CD4-positive, alpha-beta memory T cell (primary cell): ENCODE measurements at places on chromosomes 4 and X. TPM values are rescaled to one million over a fixed set of nuclear protein-coding genes. Genes with fewer than 3 reads are reported as not detected.

DNA sequence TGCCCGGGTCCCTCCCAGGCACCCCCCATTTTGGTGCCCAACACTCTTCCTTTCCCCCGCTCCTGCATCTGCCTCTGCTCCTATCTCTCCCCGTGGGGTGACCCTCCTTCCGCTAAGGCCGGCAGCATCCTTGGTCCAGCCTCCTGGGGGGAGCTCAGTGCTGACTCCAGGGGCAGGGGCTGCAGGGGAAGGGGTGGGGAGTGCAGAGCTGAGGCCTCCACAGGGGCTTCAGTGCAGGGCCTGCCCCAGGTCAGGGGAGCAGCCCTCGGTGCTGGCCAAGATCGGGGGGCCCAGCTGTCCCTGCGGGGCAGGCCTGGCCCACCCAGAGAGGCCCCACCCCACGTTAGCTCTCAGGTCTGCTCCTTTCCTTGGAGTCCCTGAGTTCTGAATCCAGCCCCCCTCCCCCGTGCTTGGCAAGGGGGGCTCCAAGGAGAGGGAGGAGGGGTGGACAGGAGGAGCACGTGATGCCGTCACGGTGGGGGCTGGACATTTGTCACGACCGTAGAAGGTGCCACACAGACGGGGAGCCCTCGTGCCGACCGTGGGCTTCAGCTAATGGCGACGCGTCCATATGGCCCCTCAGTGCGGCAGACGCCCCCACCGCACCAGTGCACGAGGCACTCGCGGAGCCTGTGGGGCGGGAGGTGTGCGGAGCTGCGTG lies 63.5 kb upstream of the ADRA2C start:
- no peak for DNase-seq

GPAT3 gene
- total RNA-seq = 7.8 TPM

- no peak for DNase-seq
Observed at GRCh38 chr4:21517126-21517859, 431.3 kb downstream of the KCNIP4 start.

COL4A5 gene
- total RNA-seq = not detected

- DNase-seq = no peak
Observed at GRCh38 chrX:34300871-34301270, 168.8 kb upstream of the FAM47A start.

DNA sequence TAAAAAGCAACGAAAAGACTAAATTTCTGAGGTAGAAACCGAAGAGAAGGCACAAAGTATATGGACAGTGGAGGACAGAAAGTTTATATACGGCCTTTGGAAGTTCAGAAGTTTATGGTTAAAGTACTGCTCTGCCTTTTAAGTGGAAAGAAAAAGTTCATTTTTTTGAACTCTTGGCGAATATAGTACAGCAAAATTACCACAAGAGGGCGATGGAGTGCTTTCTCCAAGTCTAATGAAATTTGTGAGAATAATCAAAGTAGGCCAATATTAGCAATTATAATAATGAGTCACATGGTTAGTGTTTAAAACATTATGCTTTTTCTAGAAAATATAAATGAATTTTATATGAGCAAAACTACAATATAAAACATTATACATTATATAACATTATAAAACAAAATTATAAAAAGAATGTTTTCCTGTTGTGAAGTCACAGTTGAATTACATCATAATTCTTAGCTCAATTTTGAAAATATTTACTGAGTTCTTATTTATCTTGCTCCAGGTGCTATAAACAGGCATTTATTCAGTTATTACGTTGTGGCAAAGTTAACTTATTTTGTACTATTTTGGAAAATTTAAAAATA lies 136.2 kb upstream of the BMPR1B start:
- DNase-seq = no peak

GRCh38 chr4:65083076-65083475 lies 587.2 kb downstream of the EPHA5 start:
- DNase-seq = no peak

MORC4 gene
- 12.6 TPM for total RNA-seq

- no peak for DNase-seq
Observed at GRCh38 chr4:78591404-78591803, 39.8 kb downstream of the ANXA3 start.

HSPA4L gene
- not detected for total RNA-seq

GRCh38 chrX:153845195-153845594 lies 14.9 kb upstream of the PDZD4 start:
- no peak for DNase-seq

CDS1 gene
- 0.83 TPM for total RNA-seq

NLRP2B gene
- total RNA-seq = not detected

PDHA2 gene
- not detected for total RNA-seq

DNA sequence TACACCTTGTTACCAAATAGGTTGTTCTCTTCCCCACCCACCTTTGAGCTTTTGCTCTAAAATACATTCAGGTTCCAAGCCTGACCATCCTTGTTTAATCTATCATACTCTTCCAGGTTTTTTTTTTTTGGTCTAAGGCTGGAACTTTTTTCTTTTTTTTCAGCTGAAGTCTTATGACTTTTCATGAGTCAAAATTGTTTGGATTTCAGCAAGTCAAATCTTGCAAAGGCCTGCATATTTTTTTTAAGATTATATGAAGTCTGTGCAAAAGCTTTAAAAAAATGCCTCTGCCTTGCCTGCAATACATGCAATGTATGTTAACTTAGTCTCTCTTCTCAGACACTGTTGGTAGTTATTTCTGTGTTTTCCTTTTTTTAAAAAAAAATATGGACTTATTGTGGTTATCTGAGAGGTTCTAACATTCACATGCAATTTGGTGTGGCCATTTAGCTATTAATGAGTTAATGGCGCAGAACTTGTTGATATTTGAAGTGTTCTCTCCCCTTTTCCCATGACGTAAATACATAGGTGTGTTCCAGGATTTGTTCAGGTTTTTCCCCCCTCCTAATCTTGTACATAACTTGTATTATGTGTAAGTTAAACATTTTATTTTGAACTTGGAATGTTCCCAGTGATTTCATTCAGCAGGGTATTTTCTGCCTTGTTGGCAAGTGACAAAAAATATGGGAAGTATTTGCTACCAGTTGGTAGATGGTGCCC lies 58.7 kb downstream of the CCKAR start:
- no peak for DNase-seq

GRCh38 chr4:6520978-6521377 lies 48.6 kb upstream of the PPP2R2C start:
- no peak for DNase-seq

DNA sequence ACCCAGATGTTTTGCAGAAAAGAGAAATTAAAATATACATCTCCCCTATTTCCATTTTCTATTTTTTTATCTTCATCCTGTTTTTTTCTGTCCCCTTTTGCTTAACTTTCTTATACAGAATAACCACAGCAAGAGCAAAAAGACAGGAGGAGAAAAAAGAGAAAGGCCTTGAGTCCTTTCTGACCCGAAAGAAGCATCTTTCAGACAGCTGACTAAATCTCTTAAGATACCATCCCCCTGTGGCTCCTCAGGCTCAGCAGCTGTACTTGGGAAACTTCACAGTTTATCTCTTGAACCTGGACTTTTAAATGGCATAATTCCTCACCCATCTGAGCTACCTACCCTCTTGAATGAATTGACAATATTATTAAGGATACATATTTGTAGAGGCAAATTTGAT lies 100.2 kb downstream of the FIP1L1 start:
- DNase-seq = no peak

DNA sequence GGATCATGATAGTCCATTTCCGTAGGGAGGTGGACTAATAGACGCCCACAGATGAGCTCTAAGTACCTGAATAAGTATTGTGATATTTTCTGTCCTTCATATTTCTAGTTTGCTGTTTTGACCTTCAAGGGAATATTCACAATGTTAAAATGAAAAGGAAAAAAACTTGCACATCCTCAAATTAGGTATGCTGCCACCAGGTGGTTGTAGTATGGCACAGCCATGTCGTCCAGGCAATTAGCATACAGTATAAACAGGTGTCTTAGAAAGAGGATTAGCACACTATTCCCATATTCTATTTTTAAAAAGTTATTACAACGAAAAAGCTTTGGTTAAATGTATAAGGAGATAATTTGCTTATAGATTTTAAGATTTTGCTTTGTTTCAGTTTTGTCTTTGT lies 802.0 kb downstream of the RPA4 start:
- peak; percentile 9 for DNase-seq

DNA sequence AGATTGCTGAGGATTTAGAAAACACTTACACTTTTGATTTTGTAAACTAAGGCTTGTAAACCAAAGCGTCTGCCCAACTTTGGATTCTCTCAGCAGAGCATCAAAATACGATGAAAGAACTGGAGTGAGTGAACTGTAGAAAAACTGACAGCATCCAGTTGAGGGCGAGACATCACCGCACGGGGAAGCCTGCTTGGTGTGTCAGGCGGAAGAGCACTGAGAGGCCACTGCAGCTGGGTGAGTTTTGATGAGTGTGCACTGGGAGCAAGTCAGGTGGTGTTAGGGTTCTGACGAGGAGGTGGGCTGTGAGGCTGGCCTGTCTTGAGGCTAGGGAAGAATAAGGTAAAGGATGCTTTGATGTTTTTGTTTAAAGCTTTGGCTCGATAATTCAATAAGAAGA lies 46.8 kb upstream of the CLDN24 start:
- no peak for DNase-seq

DNA sequence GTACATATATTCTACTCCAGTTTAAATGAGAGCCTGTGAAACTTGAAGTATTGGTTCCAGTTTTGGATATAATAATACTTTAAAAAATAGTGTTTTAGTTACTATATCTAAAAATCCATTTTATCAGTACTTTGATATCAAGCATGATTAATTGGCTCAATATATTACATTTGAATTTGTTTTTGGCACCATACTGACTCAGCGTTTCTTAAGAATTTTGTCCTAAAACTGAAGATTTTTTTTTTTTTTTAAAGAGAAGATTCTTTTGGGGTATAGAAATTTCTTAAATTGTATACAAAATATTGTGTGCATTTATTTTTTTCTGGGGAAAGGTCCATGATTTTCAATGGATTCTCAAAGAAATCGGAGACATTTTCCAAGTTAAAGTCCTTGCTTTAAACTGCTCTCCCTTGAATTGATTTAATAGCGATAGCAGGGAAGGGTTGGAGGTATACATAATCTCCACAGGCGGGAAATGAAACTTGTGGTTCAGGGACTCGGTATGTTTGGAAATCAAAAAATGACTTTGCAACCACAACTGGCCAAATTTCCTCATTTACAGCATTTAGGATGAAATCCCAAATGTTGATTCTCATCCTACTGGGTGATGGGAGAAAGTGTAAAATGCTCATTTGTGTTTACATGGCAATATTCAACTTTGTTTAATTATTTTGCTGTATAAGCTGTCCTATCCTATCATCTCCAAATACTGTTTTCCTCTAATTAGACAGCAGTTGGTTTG lies 62.3 kb downstream of the TMA16 start:
- DNase-seq = no peak

DNA sequence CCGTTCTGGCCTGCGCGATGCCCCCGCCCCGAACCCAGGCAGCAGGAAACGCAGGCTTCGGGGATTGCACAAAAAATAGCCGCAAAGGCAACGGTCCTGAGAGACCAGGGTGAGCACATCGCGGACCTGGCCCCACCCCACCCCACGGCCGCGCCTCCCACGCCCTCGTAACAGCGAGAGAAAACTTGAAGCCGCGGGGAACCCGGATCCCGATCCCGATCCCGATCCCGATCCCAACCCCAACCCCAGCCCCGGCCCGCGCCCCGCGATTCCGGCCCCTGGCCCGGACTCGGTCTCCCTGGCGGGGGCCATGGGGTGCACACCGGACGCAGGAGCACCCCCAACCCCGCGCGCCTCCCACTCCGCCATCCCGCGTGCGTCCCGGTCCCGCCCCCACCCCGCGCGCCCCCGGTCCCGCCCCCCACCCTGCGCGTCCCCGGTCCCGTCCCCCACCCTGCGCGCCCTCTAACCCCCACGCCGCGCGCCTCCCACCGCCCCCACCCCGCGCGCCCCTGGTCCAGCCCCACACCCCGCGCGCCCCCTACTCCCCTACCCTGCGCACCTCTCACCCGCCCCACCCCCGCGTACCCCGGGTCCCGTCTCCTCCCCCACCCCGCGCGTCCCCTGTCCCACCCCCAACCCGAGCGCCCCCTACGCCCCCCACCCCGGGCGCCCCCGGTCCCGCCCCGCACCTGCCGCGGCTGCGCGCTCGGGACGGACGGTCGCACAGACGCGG lies 29.0 kb downstream of the NOP14 start:
- peak; percentile 46 for DNase-seq

AMTN gene
- total RNA-seq = not detected

DNA sequence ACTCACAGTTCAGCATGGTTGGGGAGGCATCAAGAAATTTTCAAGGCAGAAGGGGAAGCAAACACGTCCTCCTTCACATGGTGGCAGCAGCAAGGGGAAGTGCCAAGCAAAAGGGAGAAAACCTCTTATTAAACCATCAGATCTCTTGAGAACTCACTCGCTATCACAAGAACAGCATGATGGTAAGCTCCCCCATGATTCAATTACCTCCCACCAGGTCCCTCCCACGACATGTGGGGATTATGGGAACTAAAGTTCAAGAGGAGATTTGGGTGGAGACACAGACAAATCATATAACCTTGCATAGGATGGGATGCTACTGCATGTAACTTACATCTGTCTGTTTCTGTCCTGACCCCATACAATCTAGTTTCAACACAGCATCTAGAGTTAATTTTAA lies 511.8 kb upstream of the ARX start:
- no peak for DNase-seq

DNA sequence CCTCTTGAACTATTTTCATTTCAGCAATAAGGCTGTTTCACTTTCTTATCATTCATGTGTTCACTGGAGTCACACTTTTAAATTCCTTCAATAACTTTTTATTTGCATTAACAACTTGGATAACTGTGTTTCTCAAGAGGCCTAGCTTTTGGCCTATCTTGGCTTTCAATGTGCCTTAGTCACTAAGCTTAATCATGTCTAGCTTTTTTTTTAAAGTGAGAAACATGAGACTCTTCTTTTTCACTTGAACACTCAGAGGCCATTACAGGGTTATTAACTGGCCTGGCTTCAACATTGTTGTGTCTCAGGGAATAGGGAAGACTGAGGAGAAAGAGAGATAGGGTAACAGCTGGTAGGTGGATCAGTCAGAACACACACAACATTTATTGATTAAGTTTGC lies 64.0 kb upstream of the VCX2 start:
- DNase-seq = no peak

GRCh38 chrX:110414679-110415439 lies 56.2 kb downstream of the RTL9 start:
- DNase-seq = no peak

NEUROG2 gene
- total RNA-seq = not detected

DNA sequence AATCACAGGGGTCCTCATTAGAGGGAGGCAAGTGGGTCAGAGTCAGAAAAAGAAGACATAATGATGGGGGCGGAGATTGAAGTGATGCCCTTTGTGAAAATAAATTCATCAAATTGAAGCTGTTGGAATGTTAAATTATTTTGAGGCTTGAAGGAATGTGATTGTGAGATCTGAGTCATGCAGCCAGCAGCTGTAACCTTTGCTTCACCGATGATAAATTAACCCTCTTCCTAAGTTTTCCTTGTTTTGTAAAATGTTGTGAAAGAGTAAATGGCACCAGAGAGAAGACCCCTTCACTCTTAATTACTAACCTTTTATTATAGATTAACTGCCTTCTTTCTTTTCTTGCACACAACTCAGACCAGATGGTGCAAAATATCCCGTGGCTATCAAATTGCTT lies 47.7 kb upstream of the FAM9A start:
- no peak for DNase-seq

GRCh38 chr4:149055624-149056023 lies 613.4 kb upstream of the NR3C2 start:
- no peak for DNase-seq
